ENCODE measurements at places on chromosomes 3 and 15.
A peak's percentile ranks its signal among the peaks of the same experiment; 100 is the strongest.

- DNase-seq, result peak; percentile 9
These were observed 57.0 kb downstream of the MLH1 start for GRCh38 chr3:37050282-37050681.

GRCh38 chr3:52800079-52800478 lies 5.5 kb downstream of the ITIH3 start:
- DNase-seq, result no peak

GRCh38 chr3:169278092-169278491 lies 385.4 kb downstream of the MECOM start:
- DNase-seq, result no peak

GRCh38 chr15:27324886-27325615 lies 354.1 kb downstream of the GABRG3 start:
- no peak for DNase-seq

DNA sequence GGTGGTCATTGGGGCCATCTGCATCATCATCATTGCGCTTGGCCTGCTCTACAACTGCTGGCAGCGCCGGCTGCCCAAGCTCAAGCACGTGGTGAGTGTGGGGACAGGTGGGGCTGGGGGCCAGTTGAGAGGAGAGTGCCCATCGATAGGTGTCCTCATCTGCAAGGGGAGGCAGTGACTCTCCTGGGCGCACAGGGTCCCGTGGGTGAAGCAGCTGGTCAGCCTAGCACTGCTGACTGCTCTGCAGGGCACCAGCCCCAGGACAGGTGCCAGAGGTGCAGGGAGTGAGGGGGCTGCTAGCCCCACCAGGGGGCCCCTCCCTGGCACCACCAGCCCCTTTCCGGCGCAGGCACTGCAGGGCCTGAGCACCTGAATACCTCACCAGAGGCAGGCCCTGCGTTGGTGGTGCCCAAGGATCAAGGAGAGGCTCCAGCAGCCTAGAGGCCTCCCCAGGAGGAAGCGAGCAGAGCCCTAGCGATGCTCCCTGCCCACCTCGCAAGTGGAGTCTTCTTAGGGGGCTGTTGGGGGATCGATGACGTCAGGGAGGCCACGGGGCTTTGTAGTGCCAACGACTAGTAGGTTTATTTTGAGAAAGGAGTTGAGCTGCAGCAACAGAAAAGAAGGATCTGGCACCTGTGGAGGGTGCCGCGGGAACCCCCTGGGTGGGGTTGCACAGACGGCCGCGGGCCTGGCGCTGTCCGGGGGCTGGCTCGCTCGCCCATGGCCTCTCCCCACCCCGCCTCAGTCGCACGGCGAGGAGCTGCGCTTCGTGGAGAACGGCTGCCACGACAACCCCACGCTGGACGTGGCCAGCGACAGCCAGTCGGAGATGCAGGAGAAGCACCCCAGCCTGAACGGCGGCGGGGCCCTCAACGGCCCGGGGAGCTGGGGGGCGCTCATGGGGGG lies 976 bp upstream of the ABTB1 start:
- DNase-seq, result no peak

DNA sequence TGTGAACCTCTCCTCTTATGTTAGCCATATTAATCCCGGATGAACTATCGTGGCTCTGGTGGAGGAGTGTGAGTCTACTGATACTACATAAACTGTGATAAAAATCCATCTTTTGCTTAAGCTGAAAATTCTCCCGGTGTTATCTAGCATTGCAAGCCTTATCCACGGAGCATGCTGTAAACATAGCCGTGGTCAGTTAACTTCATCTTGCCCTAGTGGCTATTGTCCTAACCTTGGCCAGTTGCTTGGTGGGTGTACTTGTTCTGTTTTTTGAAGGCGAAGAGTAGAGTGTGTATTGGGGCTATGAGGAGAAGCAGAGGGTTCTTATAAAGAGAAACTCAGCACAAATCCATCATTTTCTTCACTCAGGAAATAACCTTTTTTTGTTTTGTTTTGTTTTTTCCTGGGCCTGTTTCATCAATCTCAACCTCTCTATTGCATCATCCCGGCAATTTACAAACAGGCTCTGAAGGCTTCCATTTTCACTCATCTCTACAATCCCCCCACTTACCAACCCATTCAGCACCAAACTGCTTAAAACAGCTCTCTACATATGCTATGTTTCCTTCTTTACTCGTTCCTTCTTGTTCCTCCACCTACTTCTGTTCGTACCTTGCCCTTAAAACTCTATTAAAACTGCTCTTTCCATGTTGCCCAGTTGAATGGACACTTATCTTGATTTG lies 135.5 kb upstream of the PTX3 start:
- DNase-seq, result no peak

- DNase-seq, result peak; percentile 29
These were observed 9.7 kb downstream of the ETV5 start for GRCh38 chr3:186099178-186099577.

DNA sequence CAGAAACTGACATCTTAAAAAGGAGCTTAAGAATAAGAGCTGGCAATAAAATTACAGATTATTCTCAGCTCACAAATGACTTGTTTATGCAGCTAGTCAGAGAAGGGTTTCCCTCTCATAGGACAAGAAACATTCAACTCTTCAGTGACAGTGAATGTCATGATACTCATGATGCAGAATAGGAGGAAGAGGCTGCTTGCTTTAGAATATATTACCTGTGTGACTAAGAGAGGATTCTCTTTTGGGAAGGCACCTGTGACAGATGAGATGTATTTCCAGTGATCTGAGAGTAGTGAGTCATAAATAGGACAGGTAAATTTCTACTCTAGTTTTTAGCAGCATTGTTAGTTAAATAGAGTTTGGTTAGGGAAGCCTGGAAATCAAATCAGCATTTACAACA lies 39.9 kb downstream of the RASA2 start:
- no peak for DNase-seq

DNA sequence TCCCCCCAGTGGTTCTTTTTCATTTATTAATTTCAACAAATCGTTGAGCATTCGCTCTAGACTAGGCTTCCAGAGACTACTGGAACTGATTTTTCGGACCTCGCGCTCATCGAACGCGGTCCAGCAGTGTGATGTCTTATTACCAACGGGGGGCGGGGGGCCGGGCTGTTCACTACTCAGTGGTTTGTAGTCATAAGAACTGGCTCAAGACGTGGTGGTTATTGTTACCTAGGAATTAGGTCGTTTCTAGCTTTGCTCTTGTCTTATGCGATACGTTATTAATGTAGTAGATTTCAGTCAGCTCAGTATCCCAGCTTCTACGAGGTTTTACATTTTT lies 858 bp downstream of the RBM5 start:
- no peak for DNase-seq

DNA sequence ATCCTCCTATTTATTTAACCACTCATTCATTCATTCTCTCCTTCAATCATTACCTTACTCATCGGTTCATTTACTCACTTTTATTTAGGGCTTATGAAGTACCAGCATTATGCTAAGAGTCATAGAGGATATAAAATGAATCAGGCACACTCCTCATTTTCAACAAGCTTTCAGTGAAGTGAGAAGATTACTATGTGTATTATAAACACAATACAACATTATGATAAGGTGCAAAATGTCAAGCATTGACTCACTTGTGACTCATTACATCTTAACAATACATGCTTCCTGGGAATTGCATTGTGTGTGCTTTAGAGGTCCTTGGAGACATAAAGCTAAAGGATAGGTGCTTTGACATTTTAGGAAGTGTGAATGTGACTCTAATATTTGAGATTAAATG lies 60.4 kb downstream of the PLAAT1 start:
- no peak for DNase-seq

DNA sequence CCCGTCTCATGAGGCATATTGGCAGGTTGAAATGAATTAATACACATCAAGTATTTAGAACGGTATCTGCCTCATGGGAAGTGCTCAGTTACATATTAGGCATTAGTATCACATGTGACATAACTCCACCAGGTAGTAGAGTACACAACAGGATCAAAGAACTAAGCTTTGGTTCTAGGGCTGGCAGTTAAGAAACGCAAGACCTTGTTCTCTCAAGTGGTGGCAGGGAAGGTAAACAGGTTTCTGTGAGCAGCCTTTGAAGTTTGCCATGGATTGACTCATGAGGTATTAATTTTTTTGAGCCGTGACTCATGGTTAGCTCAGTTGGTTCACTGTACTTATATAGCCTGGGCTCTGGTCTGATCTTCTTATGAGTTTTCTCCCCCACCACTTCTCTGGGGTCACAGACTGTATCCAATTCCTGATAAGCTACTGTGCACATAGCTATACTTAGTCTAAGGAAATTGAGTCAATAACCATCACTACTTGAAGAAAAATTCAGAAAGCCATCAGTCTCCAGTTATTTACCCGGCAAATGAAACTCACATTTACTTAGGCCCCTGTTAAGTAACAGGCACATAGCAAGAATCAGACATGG lies 155.6 kb upstream of the STT3B start:
- no peak for DNase-seq

DNA sequence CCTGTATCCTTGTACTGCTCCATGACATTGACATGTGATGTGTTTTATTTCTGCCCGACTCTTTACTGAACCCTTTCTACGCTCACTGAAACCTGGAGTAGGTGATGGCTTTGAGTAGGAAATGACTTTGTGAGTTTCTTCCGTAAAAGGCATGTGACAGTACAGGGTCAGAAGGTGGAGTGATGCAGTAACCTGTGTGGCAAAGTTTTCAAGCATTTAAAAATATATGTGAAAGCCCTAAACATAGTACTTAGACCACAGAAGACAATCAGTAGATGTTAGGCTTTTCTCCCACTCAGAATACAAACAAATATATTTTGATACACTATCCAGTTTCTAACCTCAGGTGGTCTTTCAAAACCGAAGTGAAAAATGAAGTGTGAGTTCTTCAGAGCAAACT lies 31.3 kb upstream of the SACM1L start:
- no peak for DNase-seq

DNA sequence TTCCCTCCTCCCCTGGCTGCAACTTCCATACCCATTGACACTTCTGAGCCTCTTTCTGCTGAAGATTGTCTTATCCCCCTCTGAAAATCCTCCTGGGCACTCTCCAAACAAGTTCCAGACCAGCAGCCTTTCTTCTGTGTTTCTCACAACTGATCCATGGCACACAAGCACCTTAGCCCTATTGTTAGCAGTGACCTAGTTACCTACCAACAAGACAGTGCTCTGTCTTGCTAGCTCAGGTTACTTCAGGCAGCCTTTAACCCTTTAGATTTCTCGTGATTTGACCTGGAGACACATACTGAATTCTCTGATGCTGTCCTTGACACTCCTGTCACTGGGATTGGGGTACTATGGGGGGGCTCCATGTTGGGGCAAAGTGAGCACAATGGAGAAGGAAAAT lies 82.1 kb downstream of the GTF2E1 start:
- DNase-seq, result no peak

- DNase-seq, result no peak
These were observed 172.2 kb downstream of the RPLP1 start for GRCh38 chr15:69624816-69625215.

DNA sequence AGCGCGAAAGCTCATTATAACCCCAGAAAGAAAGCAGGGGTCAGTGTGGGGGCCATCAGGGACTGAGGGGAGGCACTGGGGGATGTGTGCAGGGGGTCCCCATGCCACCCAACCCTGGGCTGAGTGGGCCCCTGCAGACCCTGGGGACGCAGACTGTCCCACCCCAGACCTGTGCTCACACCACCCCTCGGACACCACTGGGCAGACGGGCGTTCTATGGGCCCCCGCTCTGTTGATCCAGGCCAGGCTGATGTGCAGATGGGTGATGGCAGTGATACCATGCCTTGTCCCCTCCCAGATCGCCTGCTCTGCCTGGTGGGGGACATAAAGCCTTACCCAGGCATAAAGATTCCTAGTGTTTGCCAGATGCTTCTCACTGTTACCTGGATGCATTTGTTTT lies 259.7 kb upstream of the TLE3 start:
- DNase-seq, result no peak

DNA sequence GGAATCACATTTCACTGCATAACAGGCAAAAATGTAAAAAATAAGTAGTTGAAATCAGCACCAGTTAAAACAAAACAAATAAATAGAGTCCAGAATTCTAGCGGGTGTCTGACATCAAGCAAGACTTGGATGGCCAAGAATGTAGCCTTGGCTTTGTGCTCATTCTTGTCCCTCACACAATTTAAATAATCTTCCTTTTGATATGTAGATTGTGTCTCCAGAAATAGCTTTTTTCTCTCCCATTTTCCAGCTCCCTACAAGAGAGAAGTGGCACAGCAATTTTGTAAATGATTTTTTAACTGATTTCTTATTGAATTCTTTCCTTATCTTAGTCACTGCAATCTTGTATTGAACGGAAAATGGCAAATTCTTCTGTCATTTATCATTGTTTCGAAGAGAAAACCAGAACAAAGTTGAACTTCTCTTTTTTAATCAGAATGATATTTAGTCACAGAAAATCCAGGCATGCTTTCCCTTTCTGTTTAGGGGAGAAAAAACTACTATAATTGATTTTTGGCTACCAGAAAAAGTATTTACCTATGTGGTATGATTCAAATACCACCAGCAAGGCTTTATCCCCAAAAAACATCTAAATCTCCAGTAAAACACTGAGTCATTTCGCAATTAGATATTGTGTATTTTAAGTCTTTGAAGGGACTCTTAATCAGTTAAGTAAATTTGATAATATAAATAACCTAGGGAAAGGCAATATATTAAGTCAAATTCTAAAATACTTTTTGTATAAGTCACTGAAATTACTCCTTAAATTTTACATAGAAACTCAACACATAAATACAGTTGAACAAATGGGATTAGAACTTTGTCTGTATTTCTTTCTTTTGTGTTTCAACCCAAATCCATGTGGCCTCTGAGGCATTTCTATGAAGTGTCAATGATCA lies 481.7 kb downstream of the GBE1 start:
- DNase-seq, result no peak

- DNase-seq, result no peak
These were observed 5.2 kb upstream of the YEATS2 start for GRCh38 chr3:183692436-183692835.

Data from NCI-H1092 (cell line).